Esophagus squamous epithelium (tissue), 5 donors: ENCODE measurements at places on chromosomes 6 and 20.

DNA sequence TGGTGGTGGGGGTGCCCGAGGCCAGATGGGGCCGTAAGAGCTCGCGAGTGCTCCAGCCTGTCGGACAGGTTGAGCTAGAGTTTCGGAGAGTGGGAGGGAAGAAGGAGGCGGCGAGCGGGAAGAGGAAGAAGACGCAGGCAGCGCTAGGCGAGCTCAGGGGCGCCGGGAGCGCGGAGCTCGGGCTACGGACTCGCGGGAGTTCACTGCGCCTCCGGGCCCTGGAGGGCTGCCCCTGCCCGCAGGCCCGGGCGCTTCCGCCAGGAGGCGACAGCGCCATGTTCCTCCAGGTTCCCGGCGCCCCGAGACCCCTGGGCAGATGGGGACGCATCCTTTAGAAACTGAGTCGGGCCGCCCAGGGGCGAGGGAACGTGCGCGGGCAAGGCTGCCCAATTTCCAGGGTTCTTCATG is 984 bp downstream of the TFAP2C start:
- DNase-seq, result no peak

- DNase-seq, result no peak
Measured at GRCh38 chr20:945841-946240, 29.7 kb upstream of the ANGPT4 start.

DNA sequence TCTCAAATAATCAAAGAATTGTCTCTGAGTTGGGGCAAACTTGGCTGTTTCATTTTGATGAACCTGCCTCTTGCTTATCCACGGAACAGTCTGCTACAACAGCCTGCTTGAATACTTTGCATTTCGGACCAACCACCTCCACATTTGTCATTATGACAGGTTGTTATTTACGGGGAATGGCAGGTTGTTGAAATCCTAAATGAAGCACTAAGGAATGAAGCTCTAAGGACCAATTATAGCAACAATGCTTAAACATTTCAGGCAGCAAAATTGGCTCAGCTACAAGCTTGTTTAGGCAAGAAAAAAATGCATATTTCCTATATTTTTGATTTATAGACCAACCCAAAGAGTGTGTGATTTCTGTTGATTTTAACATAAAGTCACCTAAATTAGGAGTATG is 84.5 kb downstream of the MAP3K7 start:
- DNase-seq, result no peak

GRCh38 chr6:46325561-46326530 is 155.1 kb upstream of the ENPP5 start:
- no peak for DNase-seq
